ENCODE measurements at places on chromosomes 7 and 10.

GRCh38 chr7:13411151-13411550, 578.3 kb downstream of the ETV1 start:
- H3K4me1 ChIP-seq, result no peaks in the 10 kb centered on the region
- no peak overlapping the region for H3K4me3 ChIP-seq
- no peaks in the 10 kb centered on the region for H3K36me3 ChIP-seq
- H3K27ac ChIP-seq, result no peak overlapping the region
- no peaks in the 10 kb centered on the region for H3K27me3 ChIP-seq

DNA sequence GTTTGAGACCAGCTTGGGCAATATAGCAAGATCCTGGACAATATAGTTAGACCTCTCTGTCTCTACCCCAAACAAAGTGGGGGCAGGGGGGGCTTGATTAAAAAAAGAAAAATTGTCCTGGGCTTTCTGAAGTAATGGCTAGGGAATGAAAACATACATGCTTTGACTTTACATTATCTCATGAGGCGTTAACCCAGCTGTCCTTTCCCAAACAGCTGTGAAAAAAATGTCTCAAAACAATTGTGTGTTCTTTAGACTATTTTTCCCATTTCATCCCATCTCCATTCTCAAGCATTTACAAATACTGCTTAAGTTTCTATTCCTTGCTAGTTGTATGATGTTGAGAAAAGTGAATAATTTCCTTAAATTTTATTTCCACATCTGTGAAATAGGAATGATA, 27.0 kb upstream of the CDK13 start:
- no peak overlapping the region for H3K4me3 ChIP-seq
- no peak for DNase-seq
- no peak overlapping the region for H3K27ac ChIP-seq
- H3K27me3 ChIP-seq, result peaks cover 27% of the 10 kb centered on the region

- H3K27me3 ChIP-seq, result peaks cover 45% of the 10 kb centered on the region
- no peak overlapping the region for H3K27ac ChIP-seq
- peaks cover 7% of the 10 kb centered on the region for H3K4me1 ChIP-seq
- no peak overlapping the region for H3K4me3 ChIP-seq
These were observed 888 bp downstream of the SLC18A2 start for GRCh38 chr10:117241541-117242462.

- DNase-seq, result no peak
- H3K27ac ChIP-seq, result no peak overlapping the region
- no peaks in the 10 kb centered on the region for H3K36me3 ChIP-seq
- H3K27me3 ChIP-seq, result peaks cover 1% of the 10 kb centered on the region
These were observed 51.7 kb downstream of the GRID1 start for GRCh38 chr10:86314616-86315548.

GRCh38 chr10:85784792-85785191, 581.8 kb downstream of the GRID1 start:
- H3K27ac ChIP-seq, result no peak overlapping the region
- peaks cover 6% of the 10 kb centered on the region for H3K36me3 ChIP-seq
- no peak overlapping the region for H3K4me3 ChIP-seq
- DNase-seq, result no peak

GRCh38 chr10:46215426-46215825, 71.4 kb upstream of the ANTXRL start:
- no peak for DNase-seq
- no peak overlapping the region for H3K27ac ChIP-seq
- no peaks in the 10 kb centered on the region for H3K36me3 ChIP-seq
- peaks cover 13% of the 10 kb centered on the region for H3K27me3 ChIP-seq
- H3K4me1 ChIP-seq, result no peaks in the 10 kb centered on the region

DNA sequence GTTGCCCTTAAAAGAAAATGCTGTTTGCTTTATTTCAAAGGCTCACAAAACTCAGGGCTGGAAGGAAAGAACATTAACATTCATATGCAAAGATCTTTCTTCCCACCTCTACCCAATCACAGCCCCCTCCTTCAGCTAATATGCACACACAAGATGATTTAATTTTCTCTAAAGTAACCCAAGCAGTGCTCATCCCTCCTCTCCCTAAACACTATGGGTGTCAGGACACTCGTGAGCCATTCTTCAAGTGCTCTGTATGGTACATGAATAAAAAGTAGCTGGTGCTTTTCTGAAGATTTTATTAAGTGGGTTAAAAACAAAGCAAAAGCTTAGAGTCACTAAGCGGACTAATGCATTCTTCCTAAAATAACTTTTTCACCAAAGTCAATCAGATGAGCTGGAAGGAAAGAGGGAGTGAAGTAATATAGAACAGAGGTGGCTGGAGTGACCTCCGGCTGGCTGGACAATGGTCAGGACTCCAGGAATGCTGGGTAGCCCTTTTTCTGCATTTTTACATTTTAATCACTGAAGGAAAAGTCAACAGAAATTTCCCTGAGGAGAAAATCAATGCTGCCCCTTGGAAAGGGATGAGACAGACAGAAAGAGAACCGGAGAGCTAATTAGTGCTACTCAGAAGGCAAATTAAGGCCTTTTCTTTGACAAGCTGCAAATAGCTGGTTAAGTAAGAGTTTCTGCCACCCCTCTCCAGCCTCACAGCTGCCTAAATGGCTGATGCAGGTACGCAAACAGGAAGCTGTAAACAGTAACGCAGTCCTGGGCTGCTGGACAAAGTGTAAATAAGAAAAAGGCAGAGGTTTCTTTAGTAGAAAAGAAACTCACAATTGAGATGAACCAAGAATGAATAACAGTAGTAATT, 6.6 kb downstream of the DGKI start:
- H3K27me3 ChIP-seq, result no peaks in the 10 kb centered on the region
- H3K4me1 ChIP-seq, result peaks cover 17% of the 10 kb centered on the region
- peaks cover 5% of the 10 kb centered on the region for H3K36me3 ChIP-seq
- no peak for DNase-seq

GRCh38 chr7:20284003-20284770, 46.5 kb upstream of the ITGB8 start:
- H3K4me1 ChIP-seq, result peaks cover 4% of the 10 kb centered on the region
- H3K4me3 ChIP-seq, result no peak overlapping the region
- no peaks in the 10 kb centered on the region for H3K27me3 ChIP-seq
- H3K36me3 ChIP-seq, result no peaks in the 10 kb centered on the region
- H3K27ac ChIP-seq, result no peak overlapping the region

DNA sequence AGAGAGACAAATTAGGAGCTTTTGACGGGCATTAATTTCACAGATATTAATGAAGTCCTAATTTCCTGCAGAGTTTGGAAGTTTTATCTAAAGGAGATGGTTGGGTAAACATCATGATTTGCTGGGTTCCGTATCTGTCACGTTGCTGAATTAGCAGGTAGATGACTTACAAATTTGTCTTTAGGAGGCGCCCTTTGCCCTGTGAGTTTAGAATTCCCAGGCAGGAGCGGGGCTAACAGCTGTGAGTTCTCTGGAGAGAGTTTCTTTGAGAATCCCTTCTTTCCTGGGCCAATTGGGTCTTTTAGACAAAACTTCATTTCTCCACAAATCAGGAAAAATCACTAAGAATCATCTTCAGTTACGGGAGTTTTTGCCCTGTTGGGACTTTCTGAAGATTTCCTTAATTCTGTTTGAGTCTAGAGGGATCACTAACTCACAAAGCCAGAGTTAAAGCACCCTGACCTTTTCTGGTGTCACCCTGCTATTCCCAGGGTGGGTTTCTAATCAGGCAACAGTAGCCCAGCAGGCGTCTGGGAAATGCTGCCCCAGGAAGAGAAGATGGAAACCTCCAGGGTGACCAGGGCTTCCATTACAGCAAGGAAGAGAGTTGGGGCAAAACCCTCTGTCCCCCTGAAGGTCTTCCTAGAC, 63.7 kb downstream of the PRKCQ start:
- peaks cover 22% of the 10 kb centered on the region for H3K27me3 ChIP-seq
- no peak overlapping the region for H3K4me3 ChIP-seq
- no peak overlapping the region for H3K27ac ChIP-seq
- H3K4me1 ChIP-seq, result no peaks in the 10 kb centered on the region
- DNase-seq, result no peak
- no peaks in the 10 kb centered on the region for H3K36me3 ChIP-seq

GRCh38 chr7:39413636-39414223, 152.5 kb upstream of the YAE1 start:
- peaks cover 9% of the 10 kb centered on the region for H3K4me1 ChIP-seq
- no peaks in the 10 kb centered on the region for H3K36me3 ChIP-seq
- no peak for DNase-seq
- H3K27me3 ChIP-seq, result peaks cover 4% of the 10 kb centered on the region

DNA sequence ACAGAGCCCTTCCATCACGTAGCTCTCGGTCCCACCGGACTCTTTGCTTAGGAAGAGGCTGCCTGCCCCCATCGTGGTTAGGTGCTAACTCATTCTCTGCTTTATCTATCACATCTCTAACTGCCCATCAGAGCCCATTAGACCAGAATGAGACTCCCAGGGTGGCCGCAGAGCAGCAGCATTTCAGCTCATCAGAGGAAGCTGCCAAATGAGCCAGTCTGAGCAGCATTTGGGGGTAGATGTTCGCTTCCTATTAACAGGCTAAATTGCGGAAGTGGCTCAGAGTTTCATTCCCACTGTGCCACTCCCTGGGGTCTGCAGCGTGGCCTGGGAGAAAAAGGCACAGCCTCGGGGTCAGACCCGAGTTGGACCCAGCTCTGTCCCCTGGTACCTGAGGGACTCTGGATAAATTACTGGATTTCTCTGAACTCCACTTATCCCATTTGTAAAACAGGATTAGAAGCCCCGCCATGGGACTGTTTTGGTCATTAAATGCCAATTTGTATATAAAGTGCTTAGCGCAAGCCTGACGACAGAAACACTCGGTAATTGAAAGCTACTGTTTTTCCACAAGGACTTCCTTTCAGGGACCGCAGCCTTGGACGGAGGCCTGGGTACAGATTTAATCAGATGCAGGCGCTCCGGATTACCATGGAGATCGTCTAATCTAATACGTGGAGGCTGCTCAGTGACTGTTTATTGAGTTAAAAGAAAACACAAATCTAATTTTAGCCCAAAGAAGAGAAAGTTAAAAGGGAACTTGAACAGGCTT, 73.8 kb upstream of the PRLHR start:
- H3K27me3 ChIP-seq, result peaks cover 24% of the 10 kb centered on the region
- DNase-seq, result peak; percentile 79
- H3K36me3 ChIP-seq, result no peaks in the 10 kb centered on the region
- peak overlapping the region; percentile 75 for H3K4me3 ChIP-seq
- H3K27ac ChIP-seq, result peak overlapping the region; percentile 62

- no peaks in the 10 kb centered on the region for H3K27me3 ChIP-seq
- no peaks in the 10 kb centered on the region for H3K4me1 ChIP-seq
- H3K27ac ChIP-seq, result no peak overlapping the region
- no peaks in the 10 kb centered on the region for H3K36me3 ChIP-seq
- H3K4me3 ChIP-seq, result no peak overlapping the region
These were observed 247.8 kb downstream of the OTUD1 start for GRCh38 chr10:23686722-23687121.

DNA sequence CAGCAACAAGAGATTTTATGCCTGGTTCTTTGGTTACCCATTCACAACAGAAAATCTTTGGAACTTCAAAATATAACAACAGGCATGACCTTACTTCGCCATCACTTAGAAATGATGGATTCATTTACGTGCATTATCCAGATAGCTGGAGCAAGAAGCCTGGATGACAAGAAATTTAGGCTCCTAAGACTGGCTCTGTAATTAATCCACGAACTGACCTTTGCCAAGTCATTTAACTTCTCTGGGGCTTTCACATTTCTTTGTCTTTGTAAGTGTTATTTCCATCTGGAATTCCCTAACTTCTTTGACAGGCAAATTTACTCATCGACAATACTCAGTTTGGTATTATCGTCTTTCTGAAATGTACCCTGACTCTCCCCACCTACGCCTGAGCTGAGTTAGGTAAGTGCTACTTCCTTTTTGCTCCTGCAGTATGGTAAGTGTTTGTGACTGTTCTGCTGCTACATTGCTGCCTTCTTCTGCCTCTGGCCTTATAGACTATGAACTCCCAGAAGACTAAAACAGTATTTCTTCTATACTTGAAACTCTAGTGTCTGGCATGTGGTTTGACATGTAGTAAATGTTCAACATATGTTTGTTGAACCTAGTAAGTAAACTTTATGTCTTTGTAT, 5.5 kb upstream of the MDFIC start:
- peaks cover 2% of the 10 kb centered on the region for H3K4me1 ChIP-seq
- DNase-seq, result no peak
- H3K27me3 ChIP-seq, result no peaks in the 10 kb centered on the region
- H3K4me3 ChIP-seq, result no peak overlapping the region

DNA sequence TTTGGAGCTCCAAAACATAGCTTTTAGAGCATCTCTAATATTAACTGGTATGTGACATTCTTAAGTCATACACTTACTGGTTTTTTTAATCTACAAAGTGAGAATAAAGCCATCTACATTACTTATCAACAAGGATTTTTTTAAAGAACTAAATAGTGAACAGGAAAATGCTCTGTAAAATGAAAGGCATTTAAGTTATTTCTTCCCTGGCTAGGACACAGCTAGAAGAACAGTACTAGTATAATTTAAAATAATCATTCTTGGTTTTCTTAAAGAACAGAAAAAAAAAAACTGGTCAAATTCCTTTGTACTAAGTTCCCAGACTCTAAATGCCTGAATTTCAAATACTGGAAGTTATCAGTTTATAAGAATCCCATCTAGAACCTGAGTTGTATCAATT, 139.5 kb downstream of the SRPK2 start:
- H3K4me1 ChIP-seq, result peaks cover 25% of the 10 kb centered on the region
- H3K36me3 ChIP-seq, result no peaks in the 10 kb centered on the region
- no peak overlapping the region for H3K27ac ChIP-seq

GRCh38 chr10:86321568-86321967, 45.0 kb downstream of the GRID1 start:
- H3K4me3 ChIP-seq, result no peak overlapping the region
- H3K27me3 ChIP-seq, result peaks cover 18% of the 10 kb centered on the region
- H3K27ac ChIP-seq, result no peak overlapping the region
- no peaks in the 10 kb centered on the region for H3K36me3 ChIP-seq
- DNase-seq, result no peak

GRCh38 chr10:125091891-125092290, 68.5 kb downstream of the CTBP2 start:
- H3K27me3 ChIP-seq, result no peaks in the 10 kb centered on the region
- peak; percentile 39 for DNase-seq
- H3K4me1 ChIP-seq, result peaks cover 80% of the 10 kb centered on the region
- H3K4me3 ChIP-seq, result no peak overlapping the region
- H3K36me3 ChIP-seq, result peaks cover 37% of the 10 kb centered on the region

GRCh38 chr10:63058236-63058635, 74.9 kb upstream of the NRBF2 start:
- H3K36me3 ChIP-seq, result no peaks in the 10 kb centered on the region
- peaks cover 4% of the 10 kb centered on the region for H3K27me3 ChIP-seq
- no peak overlapping the region for H3K4me3 ChIP-seq
- no peak for DNase-seq
- H3K4me1 ChIP-seq, result peaks cover 7% of the 10 kb centered on the region
- no peak overlapping the region for H3K27ac ChIP-seq

DNA sequence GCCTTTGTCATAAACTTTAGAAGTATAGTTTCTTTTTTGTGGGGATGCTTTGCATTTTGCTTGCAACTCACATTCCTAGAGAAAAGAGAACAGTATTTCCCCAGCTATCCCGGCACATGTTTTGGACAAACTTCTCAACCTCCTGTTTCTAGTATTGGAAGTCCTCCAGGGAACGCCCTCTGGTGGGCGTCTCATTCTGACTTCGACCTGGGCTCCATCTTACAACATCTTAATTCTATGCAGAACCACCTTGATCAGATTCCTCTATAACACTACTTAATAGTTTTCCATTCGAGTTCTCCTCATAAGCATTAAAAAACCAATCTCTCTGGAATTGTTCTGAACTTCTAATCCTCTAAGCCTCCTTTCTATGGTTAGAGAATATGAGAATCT, 139.5 kb upstream of the FZD8 start:
- no peak overlapping the region for H3K4me3 ChIP-seq
- peaks cover 5% of the 10 kb centered on the region for H3K27me3 ChIP-seq
- H3K27ac ChIP-seq, result no peak overlapping the region
- no peaks in the 10 kb centered on the region for H3K36me3 ChIP-seq
